ENCODE measurements at places on chromosomes 3 and 15.

GRCh38 chr3:183192650-183193300, 30.2 kb upstream of the LAMP3 start:
- no peak for DNase-seq

DNA sequence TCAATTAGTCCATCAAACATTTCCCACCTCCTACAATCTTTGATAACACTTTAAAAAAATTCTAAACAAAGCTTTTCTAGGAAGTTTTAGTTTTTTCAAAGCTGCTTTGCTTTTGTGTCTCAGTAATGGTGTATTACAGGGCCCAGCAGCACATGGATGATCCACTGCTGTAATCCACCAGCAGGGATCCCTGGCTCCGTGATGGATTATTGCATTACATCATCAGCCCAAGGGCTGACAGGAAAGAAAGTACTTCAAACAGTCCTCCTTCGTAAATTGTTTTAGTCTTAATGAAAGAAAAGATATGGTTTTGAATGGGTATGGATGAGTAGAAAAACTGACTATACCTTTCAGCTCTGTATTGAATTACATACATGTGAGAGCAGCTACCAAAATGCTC, 688.9 kb upstream of the NAALADL2 start:
- no peak for DNase-seq

- no peak for DNase-seq
Observed at GRCh38 chr15:58037723-58038301, 27.7 kb downstream of the ALDH1A2 start.

GRCh38 chr15:52491472-52491871, 37.2 kb downstream of the MYO5A start:
- DNase-seq, result no peak

- DNase-seq, result no peak
Observed at GRCh38 chr15:35827141-35827540, 281.2 kb upstream of the DPH6 start.

- DNase-seq, result no peak
Observed at GRCh38 chr15:45544266-45545023, 21.9 kb upstream of the SLC30A4 start.

- no peak for DNase-seq
Observed at GRCh38 chr15:90863987-90864386, 4.4 kb upstream of the FURIN start.
